A549 treated with DMSO at 1 μM for 4 hours (cell line): ENCODE measurements at places on chromosomes 1 and 21. TPM values are rescaled to one million over a fixed set of nuclear protein-coding genes. Genes with fewer than 3 reads are reported as not detected.

Gene RPTN
- total RNA-seq, result 0.03 TPM in 1 of 5 replicates, not detected in the others

Gene MTARC2
- total RNA-seq, result 9.9 to 12.3 TPM (median 11.5 TPM) in 5 replicates

Gene PDPN
- total RNA-seq, result not detected in 5 replicates

Gene CR2
- total RNA-seq, result not detected in 5 replicates

Gene SLAMF7
- 1.6 to 4.0 TPM (median 2.6 TPM) in 5 replicates for total RNA-seq

Gene SLAMF6
- not detected in 5 replicates for total RNA-seq

Gene SAMD13
- 0.24 to 0.69 TPM (median 0.31 TPM) in 5 replicates for total RNA-seq

Gene NEK2
- total RNA-seq, result 40.4 to 53.0 TPM (median 49.2 TPM) in 5 replicates

Gene IFNGR2
- total RNA-seq, result 50.3 to 61.6 TPM (median 59.8 TPM) in 5 replicates

Gene UBE2G2
- 32.0 to 38.3 TPM (median 35.3 TPM) in 5 replicates for total RNA-seq
